PC-9 (cell line): ENCODE measurements at places on chromosomes 2 and 18. TPM values are rescaled to one million over a fixed set of nuclear protein-coding genes. Genes with fewer than 3 reads are reported as not detected.

- no peak for DNase-seq
These were observed 923.6 kb downstream of the CCDC85A start for GRCh38 chr2:57107353-57107752.

- no peak for DNase-seq
These were observed 348.5 kb downstream of the EN1 start for GRCh38 chr2:118498943-118499342.

- DNase-seq: no peak
These were observed 244.8 kb upstream of the COPS8 start for GRCh38 chr2:236840857-236841256.

GRCh38 chr18:37180086-37180485 lies 351.2 kb downstream of the KIAA1328 start:
- DNase-seq: no peak

GRCh38 chr2:119702918-119703401 lies 24.0 kb downstream of the TMEM177 start:
- DNase-seq: peak; percentile 56

DNA sequence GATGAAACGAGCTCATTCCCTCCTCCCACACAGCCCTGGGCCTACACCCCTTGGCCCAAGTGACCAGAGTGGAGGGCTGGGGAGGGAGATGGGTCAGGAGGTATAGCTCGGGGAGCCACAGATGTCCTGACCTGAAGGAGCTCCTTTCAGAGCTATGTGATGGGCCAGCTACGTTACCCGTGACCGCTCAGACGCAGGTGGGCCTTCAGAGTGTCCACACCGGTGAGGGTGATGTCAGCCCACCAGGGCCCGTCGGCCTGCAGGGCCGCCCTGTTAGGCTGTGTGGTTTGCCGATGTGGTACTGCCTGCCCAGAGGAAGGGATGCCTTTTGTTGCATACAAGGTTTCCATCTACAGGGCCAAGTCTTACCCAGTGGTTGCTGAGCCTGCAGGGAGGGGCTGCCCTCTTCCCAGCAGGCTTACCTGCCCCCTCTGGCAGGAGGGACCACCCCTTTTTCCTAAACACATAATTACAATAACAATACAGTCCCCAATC lies 41.8 kb upstream of the FOSL2 start:
- no peak for DNase-seq

DNA sequence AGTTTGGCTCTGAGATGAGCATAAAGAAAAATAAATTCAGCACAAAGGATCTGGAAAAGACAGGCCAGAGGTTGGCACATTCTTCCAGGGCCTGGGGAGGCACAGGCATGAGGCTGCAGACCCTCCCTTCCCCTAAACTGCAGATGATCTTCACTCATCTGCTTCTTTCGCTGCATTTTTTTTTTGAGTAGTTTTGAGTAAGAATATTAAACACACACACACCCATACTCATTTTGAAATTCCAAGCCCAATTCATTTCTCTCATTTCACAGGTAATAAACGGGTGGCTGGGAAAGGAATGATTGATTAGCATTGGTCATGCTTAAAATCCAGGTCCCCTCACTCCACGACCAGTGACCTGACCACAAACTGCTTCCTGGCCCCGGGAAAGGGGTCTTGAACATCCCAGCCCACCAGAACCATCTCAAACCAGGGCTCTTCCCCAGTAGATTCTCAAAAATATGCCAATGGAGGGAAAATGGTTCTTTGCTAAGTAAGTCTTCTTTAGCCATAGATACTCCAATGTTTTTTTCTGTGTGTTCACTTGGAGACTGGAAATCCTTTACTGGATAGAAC lies 219.6 kb downstream of the ANAPC1 start:
- DNase-seq: no peak

DNA sequence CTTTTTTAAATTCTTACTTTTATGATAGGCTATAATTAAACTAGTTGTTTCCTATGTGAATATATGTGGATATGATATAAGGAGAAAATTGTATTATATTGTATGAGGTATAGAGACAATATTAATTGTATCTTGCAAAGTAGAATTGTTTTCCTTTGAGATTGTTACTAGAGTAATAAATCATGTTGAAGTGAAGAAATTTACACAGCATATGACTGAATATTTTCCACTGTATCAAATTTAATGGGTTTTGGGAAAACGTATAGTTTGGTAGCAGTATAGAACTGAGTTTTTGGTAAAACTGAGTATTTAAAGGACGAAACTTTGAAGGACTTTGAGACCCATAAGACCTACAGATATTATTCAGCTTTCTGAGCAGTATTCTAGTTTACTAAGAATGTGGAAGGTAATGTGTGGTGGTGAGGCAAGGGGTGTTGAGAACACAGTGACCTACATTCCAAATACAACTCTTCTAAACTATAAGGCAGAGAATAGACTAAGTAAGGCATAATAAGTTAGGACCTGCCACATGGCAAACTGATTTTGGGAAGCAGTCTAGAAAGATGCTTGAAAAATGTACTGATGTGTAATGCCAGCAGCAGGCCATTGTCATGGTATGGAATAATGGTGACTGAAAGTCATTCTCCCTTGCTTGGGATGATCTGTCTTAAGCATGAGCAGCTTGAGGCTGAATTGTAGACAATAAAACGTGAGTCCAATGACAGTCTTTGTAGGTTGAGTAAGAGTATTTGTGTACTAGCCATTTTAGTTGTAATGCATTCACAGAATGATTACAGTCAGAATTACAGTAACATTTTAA lies 29.6 kb downstream of the PKP4 start:
- no peak for DNase-seq

DNA sequence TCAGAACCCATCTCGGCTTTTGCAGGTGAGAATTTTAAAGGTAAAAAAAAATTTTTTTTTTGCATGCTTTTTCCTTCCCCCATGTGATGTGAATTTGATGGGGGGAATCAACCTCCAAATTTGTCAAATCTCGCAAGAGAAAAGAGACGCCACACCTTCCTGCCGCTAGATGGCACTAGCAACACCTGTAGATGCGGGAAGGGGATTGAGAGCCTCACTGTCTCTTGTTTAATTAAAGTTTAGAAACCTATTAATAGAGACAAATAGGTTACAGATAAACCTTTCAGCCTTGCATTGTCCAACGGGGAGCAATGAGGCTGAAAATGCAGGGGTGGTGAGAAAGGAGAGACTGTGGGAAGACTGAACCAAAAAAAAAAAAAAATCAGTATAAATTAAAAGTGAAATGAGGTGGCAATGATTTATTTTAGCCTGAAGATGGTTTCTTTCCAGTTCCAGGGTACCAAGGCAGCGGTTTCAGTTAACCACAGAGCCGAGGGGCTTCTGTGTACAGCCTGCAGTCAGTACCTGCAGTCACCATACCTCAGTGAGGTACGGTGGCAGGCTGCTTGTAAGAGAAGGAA lies 84.6 kb downstream of the NRP2 start:
- peak; percentile 45 for DNase-seq

Gene ZBTB7C
- not detected in 2 replicates for total RNA-seq

Gene DYSF
- total RNA-seq: 10.6 and 12.2 TPM in 2 replicates

Gene DNER
- 0.28 and 0.58 TPM in 2 replicates for total RNA-seq
